ENCODE measurements at places on chromosomes 6 and 20.
A peak's percentile ranks its signal among the peaks of the same experiment; 100 is the strongest.

- DNase-seq = no peak
- peaks cover 6% of the 10 kb centered on the region for H3K4me1 ChIP-seq
- H3K36me3 ChIP-seq = no peaks in the 10 kb centered on the region
- H3K27me3 ChIP-seq = no peaks in the 10 kb centered on the region
- no peak overlapping the region for H3K4me3 ChIP-seq
- no peak overlapping the region for H3K27ac ChIP-seq
These were observed 19.6 kb downstream of the ELOVL4 start for GRCh38 chr6:79927758-79928157.

- no peak overlapping the region for H3K4me3 ChIP-seq
- DNase-seq = no peak
- peaks cover 24% of the 10 kb centered on the region for H3K4me1 ChIP-seq
- H3K36me3 ChIP-seq = no peaks in the 10 kb centered on the region
These were observed 92.9 kb downstream of the SHLD1 start for GRCh38 chr20:5843054-5843592.

DNA sequence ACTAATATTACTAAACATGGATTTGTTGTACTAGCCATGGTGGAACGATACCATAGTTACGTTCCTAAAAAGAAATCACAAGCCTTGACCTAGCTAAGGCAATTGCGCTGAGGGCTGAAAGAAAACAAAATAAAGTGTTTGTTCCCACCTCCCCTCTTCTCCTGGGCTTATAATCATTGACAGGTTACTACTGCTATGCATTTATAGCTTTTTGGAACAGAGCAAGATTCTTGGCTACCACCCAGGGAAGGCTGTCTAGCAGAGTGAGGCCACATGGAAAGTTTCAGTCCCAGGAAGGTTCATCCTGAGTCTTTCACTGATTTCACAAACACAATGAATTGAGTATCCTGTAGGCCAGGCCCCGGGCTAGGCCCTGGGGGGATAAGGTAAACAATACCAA is 84.6 kb downstream of the TMEM170B start:
- no peaks in the 10 kb centered on the region for H3K4me1 ChIP-seq
- no peaks in the 10 kb centered on the region for H3K36me3 ChIP-seq
- H3K27me3 ChIP-seq = no peaks in the 10 kb centered on the region

GRCh38 chr6:163501026-163501425 is 86.5 kb downstream of the QKI start:
- H3K4me3 ChIP-seq = no peak overlapping the region
- no peaks in the 10 kb centered on the region for H3K27me3 ChIP-seq
- no peak for DNase-seq
- H3K4me1 ChIP-seq = no peaks in the 10 kb centered on the region

GRCh38 chr20:58852543-58853271 is at the start of gene GNAS:
Gene GNAS, plus strand, starts transcription at chr20:58852716.
- H3K27me3 ChIP-seq = peaks cover 27% of the 10 kb centered on the region
- no peaks in the 10 kb centered on the region for H3K36me3 ChIP-seq
- peak within 1 kb of the TSS; percentile 65 for H3K4me3 ChIP-seq
- no peak for DNase-seq

Measured in CD8-positive, alpha-beta memory T cell (primary cell).